ENCODE measurements at places on chromosomes 2 and 18. TPM values are rescaled to one million over a fixed set of nuclear protein-coding genes. Genes with fewer than 3 reads are reported as not detected.

Gene VIL1
- total RNA-seq = 0.44 TPM

Gene ANKRD36C
- 37.6 TPM for total RNA-seq

Gene PRKRA
- total RNA-seq = 33.1 TPM

Gene TUBB8B
- 1.4 TPM for total RNA-seq

Gene PLA2R1
- total RNA-seq = 1.1 TPM

Gene C2orf74
- 13.6 TPM for total RNA-seq

Gene ZSWIM2
- total RNA-seq = not detected

Gene MC4R
- total RNA-seq = not detected

Gene SLC16A14
- total RNA-seq = 0.18 TPM

Gene DUSP2
- total RNA-seq = not detected

Gene KLHL14
- 1.3 TPM for total RNA-seq

Gene IL36RN
- not detected for total RNA-seq

Gene NRP2
- total RNA-seq = 258 TPM

Gene ZNF512
- 30.1 TPM for total RNA-seq

Gene SETBP1
- total RNA-seq = 131 TPM

Gene FKBP1B
- 31.1 TPM for total RNA-seq

Gene GCG
- total RNA-seq = not detected

Gene DAPL1
- not detected for total RNA-seq

Gene SLC4A5
- 4.2 TPM for total RNA-seq

Gene LIPG
- 19.6 TPM for total RNA-seq

Gene FN1
- total RNA-seq = 1,159 TPM

Gene NXPH2
- total RNA-seq = 3.4 TPM

Gene POMC
- total RNA-seq = 0.64 TPM

Gene SF3B1
- 401 TPM for total RNA-seq

Gene ZNF385B
- 0.49 TPM for total RNA-seq

Gene DCDC2C
- not detected for total RNA-seq

Gene UGT1A3
- not detected for total RNA-seq

Gene LYPD6
- total RNA-seq = 3.5 TPM

Gene FMNL2
- 41.7 TPM for total RNA-seq

Gene CROCC2
- total RNA-seq = not detected

Gene KLHL41
- 0.10 TPM for total RNA-seq

Gene CAPN14
- 0.13 TPM for total RNA-seq

Gene VWC2L
- total RNA-seq = not detected

Gene DTNB
- total RNA-seq = 12.0 TPM

Gene RIT2
- total RNA-seq = not detected

Gene ATP8B1
- total RNA-seq = 66.7 TPM

Gene PLCL1
- total RNA-seq = 13.6 TPM

Gene ALPI
- not detected for total RNA-seq

Gene ASPRV1
- total RNA-seq = 0.87 TPM

Gene ARHGAP28
- 350 TPM for total RNA-seq

Gene EVA1A
- total RNA-seq = 19.9 TPM

Gene LIMS4
- total RNA-seq = 10.1 TPM

Gene LGALSL
- total RNA-seq = 30.2 TPM

Gene FAM210A
- total RNA-seq = 15.4 TPM

Gene SERPINB13
- total RNA-seq = not detected

Gene MRPS5
- 47.5 TPM for total RNA-seq

Gene IGFBP2
- total RNA-seq = 1,170 TPM

Gene GRHL1
- 1.7 TPM for total RNA-seq

Gene GREB1L
- 105 TPM for total RNA-seq

Gene NDUFV2
- 102 TPM for total RNA-seq

Gene GBX2
- 3.5 TPM for total RNA-seq

Measured in endothelial cell (in vitro differentiated cells).